ENCODE measurements at places on chromosomes 12 and 14.

- ATAC-seq = no peak
Measured at GRCh38 chr12:83156815-83157214, 470.1 kb downstream of the TMTC2 start.

- peak; percentile 76 for ATAC-seq
Measured at GRCh38 chr14:74945852-74946658, 9.3 kb downstream of the PGF start.

GRCh38 chr14:45968037-45968436 lies 683.5 kb downstream of the RPL10L start:
- no peak for ATAC-seq

DNA sequence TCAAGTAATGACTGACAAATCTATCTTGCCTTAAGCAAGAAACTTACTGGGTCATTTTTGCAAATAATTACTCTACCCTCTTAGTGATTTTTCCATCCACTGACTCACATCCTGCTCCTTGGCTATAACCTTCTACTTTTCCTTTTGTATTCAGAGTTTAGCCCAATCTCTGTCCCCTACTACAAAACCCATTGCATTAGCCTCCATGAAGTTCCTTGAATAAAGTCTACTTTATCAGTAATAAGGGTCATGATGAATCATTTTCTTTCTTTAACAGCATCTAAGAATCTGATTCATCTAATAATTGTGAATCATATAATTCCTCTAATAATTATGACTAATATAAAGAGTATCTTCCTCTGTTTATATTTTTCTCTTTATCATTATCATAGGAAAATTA lies 132.6 kb downstream of the NTS start:
- no peak for ATAC-seq

DNA sequence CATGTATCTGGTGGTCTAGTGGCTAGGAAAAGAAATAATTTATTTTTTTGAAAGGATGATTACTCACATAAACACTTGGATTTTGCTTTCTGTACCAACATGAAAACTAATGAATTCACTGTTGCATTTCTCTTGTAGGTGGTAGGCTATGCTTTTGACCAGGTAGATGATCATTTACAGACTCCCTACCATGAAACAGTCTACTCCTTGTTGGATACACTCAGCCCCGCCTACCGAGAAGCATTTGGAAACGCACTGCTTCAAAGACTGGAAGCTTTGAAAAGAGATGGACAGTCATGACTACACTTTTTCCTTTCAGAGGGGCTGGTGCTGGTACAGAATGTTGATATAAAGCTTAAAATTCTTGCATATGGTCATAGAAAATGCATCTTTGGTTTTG lies 6.5 kb upstream of the AK7 start:
- ATAC-seq = no peak

DNA sequence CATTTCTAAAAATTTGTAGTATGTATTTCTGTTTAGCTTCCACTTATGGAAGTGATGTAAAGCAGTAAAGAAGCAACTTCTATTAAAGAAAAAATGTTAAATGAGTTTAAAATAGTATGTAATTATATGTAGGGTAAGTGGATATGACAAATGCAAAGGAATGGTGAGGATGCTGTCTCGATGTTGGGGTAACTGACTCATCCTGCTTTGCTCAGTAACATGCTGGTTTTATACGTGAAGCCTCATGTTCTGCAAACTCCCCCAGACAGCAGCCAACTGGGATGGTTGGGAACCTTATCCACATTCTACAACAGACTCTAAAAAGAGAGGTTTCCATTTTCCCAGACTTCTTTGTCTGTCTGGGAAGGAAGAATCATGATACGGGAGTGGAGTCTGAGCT lies 1006.4 kb upstream of the TMEM132C start:
- ATAC-seq = no peak

GRCh38 chr14:61335671-61336275 lies 14.4 kb downstream of the PRKCH start:
- ATAC-seq = no peak

DNA sequence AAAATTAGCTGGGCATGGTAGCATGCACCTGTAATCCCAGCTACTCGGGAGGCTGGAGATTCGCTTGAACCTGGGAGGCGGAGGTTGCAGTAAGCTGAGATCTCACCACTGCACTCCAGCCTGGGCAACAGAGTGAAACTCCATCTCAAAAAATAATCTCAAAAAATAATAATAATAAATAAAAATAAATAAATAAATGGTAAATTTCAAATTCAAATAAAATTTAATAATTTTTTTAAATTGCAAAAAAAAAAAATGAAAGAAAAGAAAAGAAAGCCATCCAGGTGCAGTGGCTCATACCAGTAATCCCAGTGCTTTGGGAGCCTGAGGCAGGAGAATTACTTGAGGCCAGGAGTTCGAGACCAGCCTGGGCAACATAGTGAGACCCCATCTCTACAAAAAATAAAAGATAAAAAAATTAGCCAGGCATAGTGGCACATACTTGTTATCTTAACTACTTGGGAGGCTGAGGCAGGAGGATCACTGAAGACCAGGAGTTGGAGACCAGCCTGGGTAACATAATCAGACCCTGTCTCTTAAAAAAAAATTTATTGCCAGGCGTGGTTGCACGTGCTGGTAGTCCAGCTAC lies 36.4 kb downstream of the ALDH2 start:
- ATAC-seq = no peak

- ATAC-seq = no peak
Measured at GRCh38 chr14:105433161-105433605, 13.6 kb downstream of the MTA1 start.

DNA sequence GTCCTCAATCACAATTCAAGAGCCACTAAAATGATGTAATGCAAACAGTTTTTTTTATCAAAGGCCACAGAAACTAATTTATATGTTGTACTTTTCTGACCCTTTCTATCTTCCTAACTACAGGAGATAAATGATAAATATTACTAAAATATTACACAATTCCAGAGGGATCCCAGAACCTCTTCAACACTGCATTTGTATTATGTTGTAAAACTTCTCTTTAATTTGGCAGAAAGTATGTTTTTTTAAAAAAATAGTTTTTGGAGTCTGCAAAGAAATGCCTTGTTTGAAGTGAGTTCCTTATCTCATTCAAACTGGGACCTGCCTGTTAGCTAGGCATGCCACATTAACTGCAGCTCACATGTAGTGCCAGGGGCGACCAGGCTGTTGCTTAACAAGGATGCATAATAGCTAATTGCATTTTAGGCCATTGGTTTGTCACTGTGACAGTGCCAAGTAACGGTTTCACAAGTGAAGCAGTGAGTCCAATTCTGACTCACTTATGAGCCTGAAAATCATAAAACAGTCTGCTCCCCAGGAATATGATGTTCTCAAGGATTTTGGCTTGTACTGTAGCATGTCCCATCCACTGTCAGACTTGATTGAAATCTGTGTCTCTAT lies 266.9 kb downstream of the KTN1 start:
- ATAC-seq = peak; percentile 89

GRCh38 chr14:74510959-74511409 lies 17.4 kb downstream of the ISCA2 start:
- no peak for ATAC-seq

DNA sequence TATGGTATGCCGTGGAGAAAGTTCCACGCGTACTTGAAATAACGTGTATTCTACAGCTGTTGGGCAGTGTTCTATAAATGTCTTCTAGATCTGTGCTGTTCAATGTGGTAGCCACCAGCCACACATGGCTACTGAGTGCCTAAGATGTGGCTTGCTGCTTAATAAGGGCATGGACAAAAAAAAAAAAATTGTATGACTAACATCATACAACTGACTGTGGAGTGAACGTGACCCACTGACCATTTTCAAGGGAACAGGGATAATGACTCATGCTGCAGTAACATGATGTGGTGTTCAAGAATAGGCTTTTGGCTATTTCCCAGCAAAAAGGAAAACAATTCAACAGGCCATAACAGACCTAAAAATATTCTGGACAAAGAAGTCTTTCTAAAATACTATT lies 13.0 kb downstream of the ATG14 start:
- peak; percentile 93 for ATAC-seq

GRCh38 chr12:4168036-4168435 lies 105.5 kb upstream of the CCND2 start:
- ATAC-seq = no peak

- ATAC-seq = no peak
Measured at GRCh38 chr14:73729556-73730265, 15.5 kb upstream of the PNMA1 start.

DNA sequence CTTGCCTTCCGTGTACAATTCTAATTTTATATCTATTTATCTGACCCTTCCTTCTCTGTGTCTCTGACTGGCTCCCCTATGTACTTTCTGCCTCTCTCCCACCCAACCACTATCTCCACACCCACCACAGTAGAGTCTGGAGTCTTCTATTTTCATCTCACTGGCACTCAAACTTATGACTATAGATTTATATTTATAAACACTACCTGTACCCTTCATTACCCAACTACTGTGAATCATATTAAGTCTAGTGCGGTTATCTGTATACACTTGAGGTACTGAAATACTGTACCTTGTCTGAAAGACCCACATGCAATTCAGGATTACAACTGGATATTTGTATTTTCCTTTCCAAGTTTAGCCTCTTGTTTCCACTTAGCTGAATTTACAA lies 36.1 kb downstream of the ATP2B1 start:
- ATAC-seq = no peak

- peak; percentile 51 for ATAC-seq
Measured at GRCh38 chr12:57049890-57050289, at the start of gene MYO1A. TSS of gene MYO1A (minus strand) at chr12:57050129. CDS start at chr12:57048323, 1,806 bp downstream.

DNA sequence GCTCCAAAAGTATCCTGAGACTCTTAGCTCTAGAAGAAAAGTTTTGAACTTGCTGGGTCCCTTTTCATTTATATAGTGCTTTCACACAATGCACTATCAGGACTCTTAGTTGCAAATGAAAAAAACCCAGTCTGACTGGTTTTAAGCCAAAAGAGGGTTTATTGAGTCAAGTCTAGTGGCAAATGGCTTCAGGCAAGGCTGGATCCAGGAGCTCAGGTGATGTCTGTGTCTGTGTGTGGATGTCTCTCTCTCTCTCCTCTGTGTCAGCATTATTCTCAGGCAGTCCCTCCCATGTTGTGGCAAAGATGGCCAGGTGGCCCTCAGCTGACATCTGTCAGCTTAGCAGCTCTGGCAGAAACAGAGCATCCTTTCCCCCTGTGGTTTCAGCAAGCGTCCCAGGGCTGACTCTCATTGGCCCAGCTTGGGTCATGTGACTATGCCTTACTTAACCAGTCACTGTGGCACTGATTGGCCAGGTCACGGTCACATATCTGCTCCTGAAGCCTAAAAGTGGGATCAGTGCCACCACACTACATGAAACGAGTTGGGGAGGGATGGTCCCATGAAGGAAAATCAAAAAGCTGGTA lies 6.2 kb downstream of the TMEM120B start:
- no peak for ATAC-seq

DNA sequence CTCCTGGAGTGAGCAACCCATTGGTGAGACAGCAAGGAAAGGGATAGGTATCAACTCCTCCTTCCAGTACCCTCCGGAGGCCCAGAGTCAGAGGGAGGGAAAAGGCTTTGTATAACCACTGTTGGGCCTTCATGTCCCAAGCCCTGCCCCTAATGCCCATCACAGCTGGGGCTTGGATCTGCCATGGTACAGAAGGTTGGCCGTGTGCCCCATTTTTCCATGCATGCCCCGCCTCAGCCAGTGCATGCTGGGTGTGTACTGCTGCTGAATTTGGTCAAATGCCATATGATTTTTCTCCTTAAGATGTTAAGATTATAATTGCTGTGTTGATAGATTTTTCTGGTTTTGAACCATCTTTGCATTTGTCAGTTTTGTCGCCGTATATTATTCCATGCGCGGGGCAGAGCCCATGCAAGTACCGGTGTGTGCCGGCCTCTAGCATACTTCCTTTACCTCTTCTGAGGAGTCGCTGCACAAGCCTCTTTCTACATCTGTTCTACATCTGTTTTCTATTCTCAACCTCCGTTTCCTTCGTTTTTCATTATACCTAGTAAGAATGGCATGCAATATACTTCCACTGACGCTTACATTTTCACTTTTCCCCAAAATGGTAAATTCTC lies 26.6 kb downstream of the PPP2R5C start:
- ATAC-seq = no peak

- ATAC-seq = peak; percentile 80
Measured at GRCh38 chr12:26125400-26126339, 833 bp upstream of the BHLHE41 start.

DNA sequence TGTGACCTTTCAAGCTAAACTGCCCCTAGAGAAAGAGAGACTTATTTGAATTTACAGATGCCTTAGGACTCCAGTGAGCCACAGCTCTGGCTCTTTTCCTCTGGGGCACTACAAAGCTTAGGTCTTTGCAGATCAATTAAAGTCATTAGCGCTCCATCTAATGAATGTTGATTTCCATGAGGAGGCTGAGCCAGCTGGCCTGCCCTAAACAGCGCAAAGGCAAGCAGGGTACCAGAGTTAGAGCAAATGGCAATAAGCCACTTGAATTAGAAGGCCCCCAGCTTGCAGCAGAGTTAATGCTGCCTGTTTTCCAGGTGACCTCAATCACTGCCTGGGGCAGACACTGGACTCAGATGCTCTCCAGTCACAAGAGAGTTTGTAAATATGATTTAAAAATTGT lies 695.3 kb downstream of the DIO2 start:
- peak; percentile 61 for ATAC-seq

GRCh38 chr14:101499513-101499912 lies 61.8 kb upstream of the DIO3 start:
- ATAC-seq = no peak

- no peak for ATAC-seq
Measured at GRCh38 chr14:30957813-30958370, 67.6 kb upstream of the AP4S1 start.

GRCh38 chr12:40903040-40903439 lies 210.8 kb downstream of the CNTN1 start:
- no peak for ATAC-seq

DNA sequence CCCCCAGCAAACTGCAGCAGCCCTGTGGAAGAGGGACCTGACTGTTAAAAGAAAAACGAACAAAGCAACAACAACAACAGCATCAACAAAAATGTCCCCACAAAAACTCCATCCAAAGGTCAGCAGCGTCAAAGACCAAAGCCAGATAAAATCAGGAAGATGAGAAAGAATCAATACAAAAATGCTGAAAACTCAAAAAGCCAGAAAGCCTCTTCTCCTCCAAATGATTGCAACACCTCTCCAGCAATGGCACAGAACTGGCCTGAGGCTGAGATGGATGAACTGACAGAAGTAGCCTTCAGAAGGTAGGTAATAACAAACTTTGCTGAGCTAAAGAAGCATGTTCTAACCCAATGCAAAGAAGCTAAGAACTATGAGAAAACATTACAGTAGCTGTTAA lies 45.4 kb upstream of the PPP4R3A start:
- no peak for ATAC-seq

DNA sequence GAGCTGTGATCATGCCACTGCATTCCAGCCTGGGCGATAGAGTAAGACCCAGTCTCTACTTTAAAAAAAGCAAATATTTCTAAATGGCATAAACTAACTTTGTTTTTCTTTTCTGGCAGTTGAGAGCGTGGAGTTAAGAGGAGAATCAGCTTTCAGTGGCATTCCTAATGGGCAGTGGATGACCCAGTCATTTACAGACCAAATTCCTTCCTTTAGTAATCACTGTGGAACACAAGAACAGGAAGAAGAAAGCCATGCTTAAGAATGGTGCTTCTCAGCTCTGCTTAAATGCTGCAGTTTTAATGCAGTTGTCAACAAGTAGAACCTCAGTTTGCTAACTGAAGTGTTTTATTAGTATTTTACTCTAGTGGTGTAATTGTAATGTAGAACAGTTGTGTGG lies 21.2 kb downstream of the TDG start:
- ATAC-seq = no peak

Data from motor neuron (in vitro differentiated cells).